ENCODE measurements at places on chromosomes 3 and 15.
A peak's percentile ranks its signal among the peaks of the same experiment; 100 is the strongest.

DNA sequence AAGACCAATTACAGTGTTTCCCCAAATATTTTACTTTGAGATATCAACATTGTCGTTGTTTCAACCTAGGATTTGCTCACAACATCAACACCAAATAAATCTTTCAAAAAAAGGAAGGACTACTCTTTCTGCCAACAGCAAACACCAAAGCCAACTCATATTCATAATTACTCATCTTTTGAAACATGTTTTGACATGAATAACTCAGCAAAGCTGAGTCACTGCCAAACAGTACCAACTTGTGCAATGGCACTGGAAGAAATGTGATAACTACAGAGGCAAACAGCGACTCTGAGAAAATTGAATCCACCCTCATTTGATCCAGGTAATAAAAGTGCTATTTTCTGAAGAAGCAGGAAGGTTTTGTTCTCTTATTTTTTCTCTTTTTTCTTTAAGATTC, 67.2 kb downstream of the PEX5L start:
- peak; percentile 9 for DNase-seq

DNA sequence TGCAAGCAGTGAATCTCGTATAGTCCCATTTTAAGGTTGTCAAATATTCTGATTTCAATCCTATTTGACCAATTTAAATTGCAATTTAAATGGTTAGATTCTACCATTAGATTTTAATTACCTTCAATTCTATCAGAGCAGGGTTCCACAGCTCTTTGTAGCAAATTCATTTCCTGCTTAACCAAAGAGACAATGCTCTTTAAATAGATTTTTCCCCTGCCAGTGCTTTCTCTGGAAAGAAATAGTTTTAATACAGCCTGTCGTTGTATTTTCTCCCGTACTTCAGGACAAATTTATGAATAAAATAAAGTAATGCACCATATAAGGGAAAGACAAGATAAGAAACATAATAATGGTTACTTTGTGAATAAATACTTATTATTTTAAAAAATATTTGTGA, 62.8 kb downstream of the ZPLD1 start:
- DNase-seq: no peak

DNA sequence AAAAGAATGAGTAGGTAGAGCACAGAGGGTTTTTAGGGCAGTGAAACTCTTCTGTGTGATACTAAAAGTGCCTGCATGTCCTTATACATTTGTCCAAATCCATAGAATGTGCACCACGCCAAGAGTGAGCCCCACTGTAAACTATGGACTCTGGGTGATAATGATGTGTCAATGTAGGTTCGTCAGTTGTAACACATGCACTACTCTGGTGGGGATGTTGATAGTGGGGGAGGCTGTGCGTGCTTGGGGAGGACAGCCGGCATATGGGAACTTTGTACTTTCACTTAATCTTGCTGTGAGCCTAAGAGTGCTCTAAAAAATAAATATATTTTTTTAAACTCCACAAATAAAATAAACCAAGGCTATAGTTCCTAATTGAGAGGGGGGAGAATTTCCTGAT, 319.2 kb downstream of the SHQ1 start:
- no peak for DNase-seq

GRCh38 chr3:42529468-42529867, 27.0 kb downstream of the VIPR1 start:
- no peak for DNase-seq

- no peak for DNase-seq
Observed at GRCh38 chr15:68907396-68907923, 22.9 kb upstream of the SPESP1 start.

GRCh38 chr3:30672959-30673358, 66.6 kb downstream of the TGFBR2 start:
- no peak for DNase-seq
